ENCODE measurements at places on chromosomes 3 and 15.

GRCh38 chr15:23854203-23854911, 167.3 kb upstream of the NDN start:
- no peak for DNase-seq

- no peak for DNase-seq
Measured at GRCh38 chr3:4805662-4806061, 173.6 kb upstream of the BHLHE40 start.

DNA sequence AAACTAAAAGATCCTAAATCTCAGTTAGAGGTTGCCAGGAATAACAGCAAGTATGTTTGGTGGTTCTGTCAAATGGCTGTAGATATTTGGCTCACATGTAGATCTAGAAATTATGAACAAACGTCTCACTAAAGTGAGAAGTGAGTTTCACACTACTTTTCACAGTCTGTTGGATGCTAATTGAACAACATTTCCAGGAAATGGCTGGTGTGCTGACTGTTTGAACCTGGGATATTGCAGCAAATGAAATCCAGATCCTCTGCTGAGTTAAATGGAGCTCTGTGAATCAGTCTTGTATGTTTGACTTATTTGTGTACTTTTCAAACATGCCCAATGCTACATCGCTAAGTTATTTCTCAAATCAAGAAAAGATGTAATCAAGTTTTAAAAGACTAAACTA, 21.3 kb upstream of the RSL24D1 start:
- no peak for DNase-seq

DNA sequence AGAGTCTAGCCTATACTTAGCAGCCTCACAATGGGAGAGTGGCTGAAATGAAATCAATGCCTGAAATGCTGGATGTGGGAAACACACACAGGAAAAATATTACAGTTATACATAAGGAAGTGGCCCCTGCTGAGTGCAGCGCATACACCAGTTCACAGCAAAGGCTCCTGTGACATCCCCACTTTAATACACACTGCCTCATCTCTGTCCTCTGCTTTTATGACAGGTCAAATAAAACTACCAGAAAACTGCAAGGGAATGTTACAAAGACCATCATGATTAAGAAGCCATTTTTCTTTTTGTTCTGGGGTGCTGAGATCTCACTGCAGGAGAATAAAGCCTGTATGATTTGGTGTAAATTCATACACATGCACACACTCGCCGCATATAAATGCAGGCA, 214.3 kb downstream of the ARRDC4 start:
- no peak for DNase-seq

- no peak for DNase-seq
Measured at GRCh38 chr15:39058351-39059131, 493.9 kb upstream of the RASGRP1 start.

- DNase-seq: no peak
Measured at GRCh38 chr3:12822725-12823373, 18.5 kb downstream of the RPL32 start.

DNA sequence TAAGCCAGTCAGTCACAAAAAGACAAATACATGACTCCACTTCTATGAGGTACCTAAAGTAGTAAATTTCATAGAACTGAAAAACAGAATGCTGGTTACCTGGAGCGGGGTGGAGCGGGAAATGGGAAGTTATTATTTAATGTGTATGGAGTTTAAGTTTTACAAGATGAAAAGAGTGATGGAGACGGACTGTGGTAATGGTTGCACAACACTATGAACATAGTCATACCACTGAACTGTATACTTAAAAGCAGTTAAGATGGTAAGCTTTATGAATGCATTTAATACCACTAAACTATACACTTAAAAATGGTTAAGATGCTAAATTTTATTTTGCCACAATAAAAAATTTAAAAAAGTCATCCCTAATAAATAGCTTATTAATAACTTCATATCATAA, 23.2 kb downstream of the SFMBT1 start:
- DNase-seq: no peak

DNA sequence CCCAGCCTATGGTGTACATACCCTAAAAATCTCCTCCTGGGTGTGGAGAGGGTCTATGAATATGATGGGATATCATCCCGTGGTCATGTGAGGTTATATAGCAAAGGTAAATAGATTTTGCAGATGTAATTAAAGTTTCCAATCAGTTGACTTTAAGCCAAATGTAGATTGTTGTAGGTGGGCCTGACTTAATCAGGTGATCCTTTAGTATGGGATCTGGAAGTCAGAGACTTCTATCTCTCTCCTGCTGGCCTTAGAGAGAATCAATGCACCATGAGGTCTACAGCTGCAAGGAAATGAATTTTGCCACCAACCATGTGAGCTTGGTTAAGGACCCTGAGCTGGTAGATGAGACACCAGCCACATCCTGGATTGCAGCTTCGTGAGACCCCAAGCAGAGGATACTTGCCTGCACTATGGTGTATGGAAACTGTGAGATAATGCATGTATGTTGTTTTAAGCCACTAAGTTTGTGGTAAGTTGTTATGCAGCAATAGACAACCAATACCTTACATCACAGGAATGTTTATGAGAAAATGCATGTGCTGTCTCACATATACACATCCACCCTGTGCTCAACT, 137.1 kb upstream of the SLC6A11 start:
- no peak for DNase-seq

DNA sequence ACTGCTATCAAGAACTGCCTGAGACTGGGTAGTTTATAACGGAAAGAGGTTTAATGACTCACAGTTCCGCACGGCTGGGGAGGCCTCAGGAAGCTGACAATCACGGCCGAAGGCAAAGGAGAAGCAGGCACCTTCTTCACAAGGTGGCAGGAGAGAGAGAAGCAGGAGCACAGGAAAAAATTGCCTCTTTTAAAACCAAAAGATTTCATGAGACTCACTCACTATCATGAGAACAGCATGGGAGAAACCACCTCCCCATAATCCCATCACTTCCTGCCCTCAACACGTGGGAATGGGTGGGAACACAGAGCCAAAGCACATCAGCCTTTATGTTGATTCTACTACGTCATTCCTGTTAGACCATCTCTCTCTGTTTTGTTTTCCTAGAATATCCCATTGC, 650.9 kb upstream of the SEMA6D start:
- DNase-seq: no peak

DNA sequence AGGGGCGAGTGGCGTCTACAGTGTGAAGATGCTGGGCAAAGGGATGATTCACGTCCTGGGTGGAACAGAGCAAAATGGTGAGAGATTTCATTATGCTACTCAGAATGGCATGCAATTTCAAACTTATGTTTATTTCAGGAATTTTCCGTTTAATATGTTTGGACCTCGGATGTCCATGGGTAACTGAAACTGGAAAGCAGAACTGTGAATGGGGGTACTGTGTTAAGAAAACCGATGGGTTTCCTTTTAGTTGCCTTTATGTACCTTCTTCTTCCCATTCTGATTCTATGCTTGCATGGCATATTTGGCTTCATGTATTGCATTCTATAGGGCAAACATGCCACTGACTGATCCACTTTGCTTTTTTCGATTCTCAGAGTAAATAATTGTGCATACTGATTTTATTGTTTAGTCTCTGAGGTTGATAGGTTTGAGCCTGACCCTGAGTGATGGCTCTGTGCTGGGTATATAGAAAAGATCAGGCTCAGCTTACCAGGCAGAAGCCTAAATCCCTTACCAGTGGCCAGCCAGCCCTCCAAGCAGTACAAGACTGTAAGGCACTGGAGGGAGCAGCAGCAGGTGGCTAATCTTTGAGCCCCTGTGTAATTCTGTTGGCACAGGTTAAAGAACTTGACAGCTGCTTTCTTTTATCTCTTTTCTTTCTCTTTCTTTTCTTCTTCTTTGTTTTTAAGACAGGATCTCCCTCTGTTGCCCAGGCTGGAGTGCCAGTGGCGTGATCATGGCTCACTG, 4.5 kb downstream of the QTRT2 start:
- no peak for DNase-seq
